ENCODE measurements at places on chromosomes 4 and X.

DNA sequence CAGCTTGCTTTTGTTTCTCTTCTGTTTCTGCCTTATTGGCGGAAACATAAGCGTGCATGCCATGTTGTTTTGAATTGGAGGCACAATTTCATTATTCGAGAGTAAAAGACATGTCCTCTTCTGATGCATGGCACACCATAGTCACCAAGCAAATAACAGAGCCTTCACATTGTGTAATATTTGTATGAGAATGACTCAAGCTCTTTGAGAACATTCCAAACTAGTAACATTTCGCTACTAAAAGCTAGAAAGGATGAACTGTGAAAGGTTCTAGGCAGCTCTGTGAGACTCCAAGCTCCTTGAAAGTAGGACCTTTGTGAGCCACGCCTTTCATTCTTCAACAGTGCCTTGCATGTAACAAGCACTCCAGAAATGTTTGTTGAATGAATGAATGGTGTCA is 9.2 kb upstream of the ANXA3 start:
- DNase-seq: no peak

DNA sequence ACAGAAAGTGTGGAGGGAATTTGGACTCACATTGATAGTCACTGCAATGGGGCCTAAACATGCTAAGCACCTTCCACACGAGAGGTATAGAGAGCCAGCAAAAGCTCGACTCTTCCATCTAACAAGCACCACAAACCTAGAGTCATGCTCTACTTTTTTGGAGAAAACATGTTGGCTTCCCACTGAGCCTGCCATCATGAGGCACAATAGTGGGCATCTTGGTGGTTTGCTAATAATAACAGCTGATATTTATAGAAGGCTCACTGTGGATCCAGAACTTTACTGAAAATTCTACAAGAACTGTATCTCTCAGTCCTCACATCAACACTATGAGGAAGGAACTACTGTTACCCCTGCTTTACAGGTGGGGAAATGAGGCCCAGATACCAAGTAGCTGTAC is 26.6 kb downstream of the MAML3 start:
- DNase-seq: no peak

DNA sequence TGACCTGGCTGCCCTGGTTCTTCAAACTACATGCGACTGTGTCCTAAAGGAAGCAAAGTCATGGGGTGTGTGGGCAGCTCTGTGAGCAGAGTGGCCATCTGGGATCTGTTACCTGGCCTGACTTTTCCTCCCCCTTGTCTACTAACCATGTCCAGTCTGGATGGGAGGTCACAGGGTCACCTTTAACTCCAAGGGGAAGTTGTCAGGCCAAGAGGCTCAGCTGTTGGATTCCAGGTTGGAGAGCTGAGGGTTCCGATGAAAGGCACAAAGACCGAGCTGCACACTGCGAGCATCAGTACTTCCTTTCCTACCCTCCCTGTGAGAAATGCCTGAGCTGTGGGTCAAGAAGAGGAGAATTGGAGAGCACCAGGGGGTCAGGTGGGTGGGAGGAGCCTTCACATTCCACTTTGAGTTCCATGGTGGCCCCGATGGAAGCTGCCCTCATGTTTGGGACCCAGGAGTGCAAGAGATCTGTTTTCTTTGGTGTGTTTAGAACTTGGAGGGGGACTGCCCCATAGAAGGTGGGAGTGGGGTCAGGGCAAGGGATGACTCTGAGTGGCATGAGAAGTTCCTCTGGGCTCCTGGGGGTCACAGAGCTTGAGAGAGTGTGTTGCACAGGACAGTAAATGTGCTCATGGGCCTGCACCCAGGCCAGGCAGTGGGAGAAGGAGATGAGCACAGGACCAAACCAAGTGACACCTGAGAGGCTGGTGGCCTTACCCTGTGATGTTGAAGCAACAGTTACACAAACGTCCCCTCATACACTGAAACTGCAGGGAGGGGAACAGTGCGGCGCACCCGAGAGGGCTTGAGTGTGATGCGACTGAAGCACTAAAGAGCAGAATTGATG is 36.2 kb downstream of the RGS12 start:
- DNase-seq: no peak

DNA sequence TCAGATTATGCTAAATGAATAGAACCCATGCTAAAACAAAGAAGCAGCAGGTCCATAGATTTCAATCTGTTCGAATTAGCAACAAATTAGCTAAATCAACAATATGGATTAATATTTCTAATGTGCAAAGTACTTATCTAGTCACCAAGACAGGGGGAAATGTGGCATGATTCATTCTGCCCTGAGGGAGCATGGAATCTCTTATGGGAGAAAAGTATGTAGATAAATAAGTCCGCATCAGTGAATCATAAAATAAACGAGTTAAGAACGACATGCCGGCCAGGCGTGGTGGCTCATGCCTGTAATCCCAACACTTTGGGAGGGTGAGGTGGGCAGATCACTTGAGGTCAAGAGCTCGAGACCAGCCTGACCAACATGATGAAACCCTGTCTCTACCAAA is 102.1 kb downstream of the ANOS1 start:
- DNase-seq: no peak

All from GM13977 (cell line).